ENCODE measurements at places on chromosomes 13 and 19. TPM values are rescaled to one million over a fixed set of nuclear protein-coding genes. Genes with fewer than 3 reads are reported as not detected.

FREM2 gene
- total RNA-seq = 25.3 TPM

ICAM5 gene
- total RNA-seq = not detected

VSTM1 gene
- total RNA-seq = not detected

NXNL1 gene
- total RNA-seq = not detected

SULT2A1 gene
- total RNA-seq = not detected
